ENCODE measurements at places on chromosomes 11 and 22. TPM values are rescaled to one million over a fixed set of nuclear protein-coding genes. Genes with fewer than 3 reads are reported as not detected.

GRCh38 chr11:71154261-71154805, 98.0 kb downstream of the SHANK2 start:
- no peaks in the 10 kb centered on the region for H3K27me3 ChIP-seq
- H3K4me1 ChIP-seq: no peaks in the 10 kb centered on the region
- no peak overlapping the region for H3K27ac ChIP-seq
- no peaks in the 10 kb centered on the region for H3K36me3 ChIP-seq

DNA sequence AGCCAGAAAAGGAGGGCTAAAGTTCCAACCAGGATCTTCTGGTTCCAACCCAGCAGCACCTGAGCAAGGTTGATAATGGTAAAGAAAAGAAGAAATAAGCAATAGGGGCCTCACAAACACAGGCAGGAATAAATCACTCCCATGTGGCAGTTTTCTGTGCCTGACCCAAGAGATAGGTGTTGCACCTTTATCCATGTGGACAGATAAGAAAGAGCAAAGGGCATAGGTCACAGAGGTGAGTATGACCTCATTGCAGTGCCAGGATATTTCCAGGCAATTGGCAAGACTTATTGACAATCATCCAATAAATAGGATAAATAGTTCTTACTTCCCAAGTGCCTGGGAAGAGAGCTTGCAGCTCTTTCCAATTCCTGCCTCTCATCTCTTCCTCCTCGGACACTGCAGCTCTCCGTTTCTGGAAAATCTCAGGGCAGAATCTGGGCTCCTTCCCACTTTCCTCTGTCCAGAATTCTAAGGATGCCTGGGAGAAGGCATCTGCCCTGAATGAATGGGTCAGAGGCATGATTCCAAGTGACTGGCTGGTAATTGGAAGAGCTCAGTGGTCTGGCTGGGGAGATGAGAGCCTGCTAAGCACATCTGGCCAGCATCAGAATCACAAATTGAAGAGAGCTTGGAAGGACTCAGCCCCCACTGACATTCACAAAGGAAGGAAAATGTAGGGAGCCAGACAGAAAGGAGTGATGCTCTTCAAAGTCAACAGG, 14.5 kb upstream of the LRRC55 start:
- no peak overlapping the region for H3K27ac ChIP-seq
- no peak overlapping the region for H3K4me3 ChIP-seq
- no peaks in the 10 kb centered on the region for H3K27me3 ChIP-seq
- no peaks in the 10 kb centered on the region for H3K36me3 ChIP-seq
- no peak for DNase-seq

GRCh38 chr11:46604796-46605195, 11.0 kb upstream of the AMBRA1 start:
- H3K4me1 ChIP-seq: no peaks in the 10 kb centered on the region
- no peaks in the 10 kb centered on the region for H3K36me3 ChIP-seq
- H3K27ac ChIP-seq: no peak overlapping the region
- no peaks in the 10 kb centered on the region for H3K27me3 ChIP-seq
- no peak for DNase-seq

DNA sequence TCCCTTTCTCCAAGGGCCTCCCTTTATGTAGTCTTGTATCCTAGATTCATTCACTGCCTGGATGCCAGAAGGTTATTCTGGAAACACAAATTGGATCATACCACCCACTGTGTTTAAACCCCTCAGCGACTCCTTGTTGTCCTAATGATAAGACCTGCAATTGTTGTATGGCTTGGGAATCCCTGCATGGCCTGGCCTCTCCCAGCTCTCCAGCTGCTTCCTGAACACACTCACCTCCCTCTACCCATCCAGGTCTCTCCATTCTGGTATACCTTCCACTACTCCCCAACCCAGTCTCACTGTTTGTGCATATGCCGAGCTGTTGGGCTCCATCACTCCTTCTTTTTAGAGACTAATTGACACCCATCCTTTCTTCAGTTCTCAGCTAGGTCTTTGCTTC, 124.3 kb upstream of the ALX4 start:
- no peak for DNase-seq
- H3K27ac ChIP-seq: no peak overlapping the region
- H3K36me3 ChIP-seq: no peaks in the 10 kb centered on the region
- H3K27me3 ChIP-seq: no peaks in the 10 kb centered on the region

Gene SYT7
- polyA plus RNA-seq: 59.4 TPM

Gene ABCG4
- 0.21 TPM for polyA plus RNA-seq

DNA sequence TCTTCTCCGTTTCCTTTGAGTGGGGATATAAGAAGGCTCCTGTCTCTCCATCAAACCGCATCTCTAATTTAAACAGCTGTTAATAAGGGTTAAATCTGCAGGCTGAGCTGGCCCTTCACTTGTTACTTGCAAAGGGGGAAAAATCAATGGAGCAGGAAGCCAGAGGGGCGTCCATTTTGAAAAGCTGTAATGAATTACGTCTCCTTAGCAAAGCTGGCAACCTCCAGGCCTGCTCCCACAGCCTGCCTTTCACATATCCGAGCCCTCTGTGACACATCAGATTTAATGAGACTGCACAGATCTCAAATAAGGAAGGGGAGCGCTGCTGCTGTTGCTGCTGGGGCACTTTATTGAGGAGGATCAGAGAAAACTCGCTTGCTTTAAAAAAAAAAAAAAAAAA, 320.8 kb downstream of the BLID start:
- no peaks in the 10 kb centered on the region for H3K36me3 ChIP-seq
- DNase-seq: no peak
- H3K4me1 ChIP-seq: no peaks in the 10 kb centered on the region

Gene KCNJ11
- 9.9 TPM for polyA plus RNA-seq
